ENCODE measurements at places on chromosomes 12 and 14.

DNA sequence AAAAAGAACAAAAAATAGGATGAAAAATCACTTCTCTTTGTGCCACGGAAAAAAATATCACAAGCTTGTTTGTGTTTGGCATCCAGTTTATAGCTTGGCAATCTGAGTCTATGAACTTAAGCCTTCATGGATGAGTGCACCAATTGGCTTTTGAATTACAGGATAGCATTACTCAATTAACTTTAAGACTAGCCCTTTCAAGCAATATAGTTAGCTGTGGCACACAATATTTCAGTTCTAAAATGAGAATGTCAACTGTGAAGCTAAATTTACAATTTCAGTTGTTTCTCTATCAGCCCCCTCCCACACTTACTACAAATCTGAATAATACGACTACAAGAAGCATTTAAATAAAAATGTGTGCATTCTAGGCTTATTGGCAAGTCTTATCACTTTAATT, 8.3 kb downstream of the RERG start:
- no peak for DNase-seq

- no peak for DNase-seq
Measured at GRCh38 chr12:101566318-101566717, 28.5 kb upstream of the MYBPC1 start.

DNA sequence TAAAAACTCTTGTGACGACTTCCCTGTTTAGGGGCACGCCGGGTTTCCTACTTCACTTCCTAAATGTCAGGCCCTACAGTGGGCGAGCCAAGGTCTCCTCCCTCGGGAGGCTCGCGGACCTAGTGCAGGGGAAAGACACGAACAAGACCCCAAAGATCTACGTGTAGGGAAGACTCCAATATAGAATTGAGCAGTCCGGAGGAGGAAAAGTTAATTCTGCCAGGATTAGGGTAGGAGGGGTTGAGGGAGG, 564 bp downstream of the ATXN3 start:
- peak; percentile 67 for DNase-seq

- DNase-seq = no peak
Measured at GRCh38 chr12:27096420-27096819, 14.0 kb upstream of the C12orf71 start.

- no peak for DNase-seq
Measured at GRCh38 chr14:70005281-70005805, 126.1 kb downstream of the SMOC1 start.

DNA sequence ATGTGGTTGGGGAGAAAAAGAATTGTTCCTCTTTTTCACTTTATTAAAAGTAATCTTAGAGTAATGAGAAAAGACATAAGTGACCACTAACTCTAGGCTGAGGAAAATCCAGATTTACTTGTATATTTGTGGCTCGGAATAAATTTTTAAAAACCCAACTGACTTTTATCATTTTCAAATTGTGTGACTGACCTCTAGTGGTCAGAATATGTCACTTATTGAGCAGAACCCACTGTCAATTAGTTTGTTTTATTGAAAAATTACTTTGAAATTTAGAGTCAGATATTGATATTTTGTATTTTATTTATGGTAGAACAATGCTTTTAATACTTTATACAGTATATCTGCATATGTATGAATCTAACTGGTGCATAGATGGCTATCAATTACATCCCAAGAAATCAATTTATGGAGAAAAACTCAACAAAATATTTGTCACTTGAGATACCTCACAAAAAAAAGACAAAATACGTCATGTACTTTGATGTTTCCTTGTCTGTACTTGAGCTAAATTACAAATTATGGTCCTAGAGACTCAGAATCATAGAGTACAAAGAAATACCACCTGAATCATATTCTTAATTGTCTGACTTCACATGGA, 229.4 kb downstream of the CNTN1 start:
- DNase-seq = no peak

GRCh38 chr12:52630008-52630500, 11.7 kb upstream of the KRT73 start:
- DNase-seq = no peak

DNA sequence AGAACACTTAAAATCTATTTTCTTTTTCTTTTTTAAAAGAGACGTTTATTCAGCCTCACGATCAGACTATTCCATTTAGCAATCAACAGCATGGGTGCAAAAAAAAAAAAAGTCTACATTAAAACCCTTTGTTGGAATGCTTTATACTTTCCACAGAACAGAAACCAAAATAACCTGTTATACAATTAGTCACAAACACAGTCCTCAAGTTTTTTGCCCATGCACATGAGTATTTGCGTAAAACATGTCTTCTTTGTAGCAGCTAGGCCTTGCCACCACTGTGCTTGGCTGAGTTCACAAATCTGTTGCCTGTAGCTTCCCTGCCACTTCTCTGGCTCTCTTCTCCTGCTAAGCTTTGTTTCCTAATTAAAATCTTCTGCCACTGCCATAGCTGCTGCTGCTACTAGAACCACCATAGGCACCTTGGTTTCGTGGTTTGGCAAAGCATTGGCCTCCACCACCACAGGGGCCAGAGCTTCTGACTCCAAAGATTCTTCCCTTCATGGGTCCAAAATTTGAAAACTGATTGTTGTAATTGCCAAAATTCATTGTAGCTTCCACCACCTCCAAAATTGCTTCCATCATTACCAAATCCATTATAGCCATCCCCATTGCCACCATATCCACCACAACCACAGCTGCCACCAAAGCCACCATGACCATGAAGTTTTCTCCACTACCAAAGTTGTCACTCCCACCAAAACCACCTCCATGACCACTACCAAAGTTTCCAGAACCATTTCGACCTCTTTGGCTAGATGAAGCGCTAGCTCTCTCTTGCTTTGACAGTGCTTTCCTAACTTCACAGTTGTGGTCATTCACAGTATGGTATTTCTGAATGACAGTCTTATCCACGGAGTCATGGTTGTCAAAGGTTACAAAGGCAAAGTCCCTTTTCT, 38.1 kb downstream of the KLRG1 start:
- no peak for DNase-seq

DNA sequence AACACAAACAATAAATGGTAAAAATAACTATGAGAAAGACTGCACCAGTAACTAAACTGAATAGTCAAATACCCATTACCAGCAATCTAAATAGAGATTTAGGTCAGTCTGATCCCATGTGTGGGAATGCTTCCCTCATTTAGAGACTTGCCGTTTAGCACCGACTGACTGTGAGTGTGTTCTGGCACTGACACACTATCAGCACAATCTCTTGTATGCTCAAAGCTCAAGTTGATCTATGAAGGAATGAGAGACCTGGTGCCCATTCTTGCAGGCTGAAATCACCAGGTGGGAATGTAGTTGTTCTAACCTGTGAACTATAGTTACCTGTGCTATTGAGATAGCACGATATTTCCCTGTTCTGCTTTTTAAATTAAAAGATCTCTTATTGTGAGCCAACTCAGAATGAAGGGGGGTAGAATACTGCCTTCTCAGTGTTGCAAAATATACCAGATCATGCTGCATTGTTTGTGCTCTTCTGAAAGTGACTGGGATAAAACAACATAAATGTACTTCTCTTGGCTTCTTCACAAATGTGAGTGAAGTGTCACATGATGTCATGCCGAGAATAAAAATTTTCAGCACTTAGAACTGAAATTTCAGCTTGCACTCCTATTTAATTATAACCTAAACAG, 99.6 kb downstream of the LIN7A start:
- DNase-seq = no peak

- no peak for DNase-seq
Measured at GRCh38 chr14:56199982-56200577, 81.9 kb downstream of the PELI2 start.

DNA sequence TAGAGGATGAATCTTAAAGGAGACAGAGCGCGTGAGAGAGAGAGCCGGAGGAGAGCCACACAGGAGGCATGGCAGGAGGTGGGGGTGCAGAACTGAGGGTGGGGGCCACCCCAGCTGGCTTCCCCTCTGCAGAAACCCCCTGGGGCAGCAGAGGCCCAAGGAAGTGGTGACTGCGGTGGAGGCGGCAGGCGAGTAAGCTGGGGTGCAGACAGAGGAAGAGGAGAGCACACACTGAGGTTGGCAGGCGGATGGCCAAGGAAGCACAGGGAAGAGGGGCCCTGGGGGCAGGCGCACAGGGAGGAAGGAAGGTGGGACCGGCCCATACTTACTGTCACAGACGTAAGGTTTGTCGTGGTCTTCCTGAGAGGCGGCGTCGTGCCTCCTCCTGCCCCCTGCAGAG, 179.8 kb downstream of the DPF3 start:
- DNase-seq = no peak

GRCh38 chr12:90174198-90174510, 465.5 kb upstream of the ATP2B1 start:
- no peak for DNase-seq

GRCh38 chr12:6361834-6362233, 13.5 kb downstream of the SCNN1A start:
- no peak for DNase-seq

DNA sequence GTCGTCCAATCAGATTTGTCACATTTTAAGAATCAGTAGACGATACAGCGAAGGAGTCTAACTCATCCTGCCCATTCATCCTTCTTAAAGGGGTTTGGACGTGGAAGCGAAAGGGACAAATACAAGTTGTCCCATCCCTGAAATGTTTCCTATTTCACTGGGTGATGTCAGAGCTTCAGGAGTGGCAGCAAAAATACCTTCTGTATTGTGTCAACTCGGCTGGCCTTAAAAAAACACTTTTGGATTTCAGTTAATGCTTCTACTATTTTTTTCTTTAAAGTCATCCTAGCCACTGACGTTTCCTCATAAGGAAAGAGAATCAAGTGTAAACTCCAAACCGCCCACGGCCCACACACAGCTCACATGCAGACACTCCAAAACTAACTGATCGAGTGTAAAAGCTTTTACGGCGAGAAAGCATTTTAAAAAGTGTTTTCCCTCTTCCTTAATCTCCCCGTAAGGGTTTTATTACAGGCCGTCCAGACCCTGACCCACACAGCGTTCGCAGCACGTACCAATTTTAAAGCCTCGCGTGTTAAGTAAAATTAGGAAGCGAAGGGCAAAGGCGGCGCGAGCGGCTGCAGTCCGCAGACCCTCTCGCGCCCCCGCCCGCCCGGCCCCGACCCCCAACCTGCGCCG, 593 bp downstream of the CFL2 start:
- DNase-seq = peak; percentile 23

DNA sequence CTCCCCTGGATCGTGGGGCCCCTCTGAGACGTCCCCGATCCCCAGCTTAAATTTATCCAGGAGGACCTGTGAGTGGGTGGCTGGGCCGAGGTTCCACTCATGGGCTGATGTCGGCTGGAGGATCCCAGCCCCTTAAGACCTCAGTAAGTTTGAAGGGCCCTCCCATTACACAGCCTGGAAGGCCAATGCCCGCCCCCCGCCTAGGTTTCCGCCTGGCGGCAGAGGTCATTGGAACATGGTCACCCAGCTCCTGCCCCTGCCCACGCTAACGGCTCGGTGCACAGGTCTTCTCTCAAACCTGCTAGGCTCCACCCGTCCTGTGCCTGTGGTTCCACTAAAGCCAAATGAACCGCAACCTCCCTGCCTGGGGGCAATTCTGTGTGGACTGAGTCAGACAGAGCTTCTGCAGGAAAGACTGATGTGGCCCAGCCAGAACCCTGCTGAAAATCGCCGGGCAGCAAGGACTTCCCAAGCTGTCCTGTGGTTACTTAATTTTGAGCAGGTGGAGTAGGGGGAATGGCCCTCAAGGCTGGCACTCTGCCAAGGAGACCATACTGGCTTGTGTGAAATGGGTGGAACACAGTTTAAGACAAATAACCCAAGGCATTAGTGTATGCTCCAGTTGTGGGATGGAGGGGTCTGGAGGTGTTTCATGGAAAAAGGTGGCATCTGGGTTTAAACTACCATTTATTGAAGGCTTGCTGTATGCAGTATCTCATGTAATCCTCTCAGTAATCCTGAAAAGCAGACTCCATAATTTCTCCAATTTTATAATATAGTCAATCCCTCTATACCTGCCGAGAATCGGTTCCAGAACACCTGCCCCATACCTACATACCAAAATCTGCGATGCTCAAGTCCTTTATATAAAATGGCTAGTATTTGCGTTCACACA, 903 bp upstream of the NT5DC3 start:
- peak; percentile 39 for DNase-seq

GRCh38 chr14:31952573-31952972, 124.5 kb upstream of the ARHGAP5 start:
- DNase-seq = no peak
